ENCODE measurements at places on chromosomes 6 and 20.

DNA sequence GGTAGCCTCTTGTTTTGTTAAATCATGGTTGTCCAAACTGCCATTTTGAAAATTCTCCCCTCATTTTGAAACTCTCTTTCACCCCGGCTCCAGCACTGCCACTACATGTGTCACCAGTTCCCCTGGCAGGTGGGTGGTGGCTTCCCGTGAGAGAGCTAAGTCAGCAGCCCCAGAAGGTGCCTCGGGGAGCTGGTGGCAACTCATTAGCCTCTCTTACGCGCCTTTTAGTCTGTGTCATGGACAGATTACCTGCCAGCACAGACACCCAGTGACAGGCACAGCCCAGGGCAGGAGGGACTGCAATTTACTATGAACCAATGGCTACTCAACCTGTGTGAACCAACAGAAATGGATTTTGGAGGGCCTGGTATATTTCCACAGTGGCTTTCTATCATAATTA lies 147.1 kb upstream of the SASH1 start:
- DNase-seq: no peak

GRCh38 chr6:8914700-8915099 lies 479.4 kb upstream of the SLC35B3 start:
- DNase-seq: no peak

GRCh38 chr6:148451690-148452089 lies 109.1 kb downstream of the SASH1 start:
- DNase-seq: peak; percentile 16

- no peak for DNase-seq
Measured at GRCh38 chr6:1670711-1671462, 61.2 kb downstream of the FOXC1 start.

DNA sequence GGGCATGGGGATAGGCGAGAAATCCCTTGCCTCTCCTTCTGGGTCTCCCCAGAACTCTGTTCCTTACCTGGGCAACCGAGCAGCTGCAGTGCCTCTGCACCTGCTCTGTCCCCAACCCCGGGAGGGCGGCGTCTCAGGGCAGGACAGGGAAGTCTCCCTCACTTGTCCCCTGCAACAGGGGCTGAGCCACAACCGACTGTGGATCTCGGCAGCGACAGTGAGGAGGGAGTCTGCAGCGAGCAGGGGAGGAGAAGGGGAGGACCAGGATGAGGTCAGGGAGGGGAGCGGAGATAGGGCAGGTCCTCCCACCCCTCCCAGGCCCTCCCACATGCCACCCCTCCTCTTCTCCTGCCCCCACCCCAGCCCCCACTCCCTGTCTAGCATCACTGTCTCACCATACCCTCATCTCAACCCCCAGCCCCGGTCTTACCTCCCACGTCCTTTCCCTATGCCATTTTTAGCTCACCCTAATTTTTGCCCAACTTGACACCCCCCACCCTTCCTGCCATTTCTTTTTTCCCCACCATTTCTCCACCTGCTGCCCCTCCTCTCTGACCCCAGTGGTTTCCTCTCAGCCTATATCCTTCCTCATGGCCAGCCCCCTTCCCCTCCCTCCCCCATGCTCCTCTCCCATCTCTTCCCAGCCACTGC lies at the start of gene TNXB:
Gene TNXB, minus strand, starts transcription at position 225 of the 651 bp plus-strand sequence. CDS start 11,140 bp downstream, outside the sequence.
- no peak for DNase-seq

GRCh38 chr20:37816726-37817125 lies 86.2 kb upstream of the VSTM2L start:
- no peak for DNase-seq

GRCh38 chr6:132215805-132216204 lies 185.5 kb downstream of the MOXD1 start:
- DNase-seq: no peak

DNA sequence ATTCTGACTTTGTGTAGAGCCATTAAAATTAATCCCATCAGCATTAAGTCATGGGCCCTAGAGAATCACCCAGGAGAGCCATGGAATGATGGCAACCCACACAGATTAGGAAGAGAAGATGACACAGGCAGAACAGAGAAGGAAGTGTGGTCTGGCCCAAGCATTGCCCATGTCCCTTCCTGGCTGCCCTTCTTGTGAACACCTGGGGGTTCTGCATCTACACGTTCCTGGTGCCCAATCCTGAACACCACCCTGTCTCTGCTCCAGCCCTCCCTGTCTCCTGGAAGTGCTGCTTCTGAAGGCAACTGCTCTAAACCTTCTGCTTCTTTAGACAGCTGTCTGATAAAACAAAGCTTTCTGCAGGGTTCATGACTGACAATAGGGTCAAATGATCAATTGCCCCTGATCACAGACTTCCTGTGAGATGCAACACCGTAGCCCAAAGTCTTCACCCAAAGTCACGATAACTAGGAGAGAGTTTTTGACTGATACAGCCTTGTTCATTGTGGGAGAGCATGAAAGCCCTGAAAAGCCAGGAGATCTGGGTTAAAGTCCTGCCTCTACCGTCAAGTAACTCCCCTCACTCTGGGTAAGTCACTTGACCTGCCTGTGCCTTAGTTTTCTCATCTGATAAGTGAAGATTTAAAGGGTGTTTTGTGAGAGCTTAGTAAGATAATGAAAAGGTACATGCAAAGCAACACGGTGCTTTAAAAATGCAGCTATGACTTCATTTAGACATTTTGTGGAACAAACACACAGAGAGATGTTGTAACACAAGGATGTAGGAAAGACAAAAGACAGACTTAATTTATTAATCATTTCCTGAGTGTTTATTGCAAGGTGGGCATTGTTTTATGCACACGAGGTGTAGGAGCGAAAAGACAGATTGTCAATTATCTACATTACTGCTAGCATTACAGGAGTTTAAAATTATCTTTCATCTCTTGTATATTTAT lies 291.2 kb upstream of the STXBP5 start:
- no peak for DNase-seq

DNA sequence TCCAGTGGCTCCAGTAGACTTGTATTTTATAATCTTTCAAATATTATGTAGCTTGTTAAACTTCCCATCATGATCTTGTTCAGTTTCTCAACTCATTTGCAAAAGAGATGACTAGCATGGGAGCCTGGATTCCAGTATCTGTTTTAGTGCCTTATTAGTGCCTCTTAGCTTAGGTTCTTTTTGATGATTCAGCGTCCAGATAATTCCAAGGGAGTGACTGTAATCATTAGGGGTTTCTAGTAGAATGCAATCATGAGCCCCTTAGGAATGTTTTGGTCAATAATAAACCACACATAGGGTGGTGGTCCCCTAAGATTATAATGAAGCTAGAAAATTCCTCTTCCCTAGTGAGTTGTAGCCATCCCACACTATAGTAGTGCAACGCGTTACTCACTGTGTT lies 7.0 kb downstream of the CD2AP start:
- no peak for DNase-seq

GRCh38 chr6:149461670-149462069 lies 23.1 kb downstream of the ZC3H12D start:
- no peak for DNase-seq

- DNase-seq: no peak
Measured at GRCh38 chr20:47708140-47708807, 77.0 kb downstream of the SULF2 start.

- no peak for DNase-seq
Measured at GRCh38 chr6:33168639-33169038, 23.6 kb downstream of the COL11A2 start.

DNA sequence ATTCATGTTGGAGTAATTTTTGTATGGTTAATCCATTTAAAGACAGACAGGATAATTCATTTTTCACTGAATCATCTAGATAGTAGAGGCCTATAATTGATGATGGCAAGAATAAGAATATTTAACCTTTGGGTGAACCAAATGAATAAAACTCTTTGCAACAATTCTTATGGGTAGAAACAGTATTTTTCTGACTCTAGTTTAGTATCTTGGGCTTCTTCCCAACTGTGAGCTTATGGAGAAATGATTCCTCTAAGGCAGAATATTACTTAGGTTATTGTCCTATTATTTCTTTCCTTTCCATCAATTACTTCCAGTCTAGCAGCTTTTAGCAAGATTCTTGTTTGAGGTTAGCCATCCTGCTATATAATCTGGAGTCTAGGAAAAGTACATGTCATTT lies 734.9 kb upstream of the FLRT3 start:
- no peak for DNase-seq

GRCh38 chr6:98787435-98787834 lies 46.9 kb upstream of the POU3F2 start:
- no peak for DNase-seq

GRCh38 chr6:130132286-130132701 lies 90.5 kb downstream of the SAMD3 start:
- peak; percentile 36 for DNase-seq

- DNase-seq: no peak
Measured at GRCh38 chr6:10425975-10426780, 11.3 kb upstream of the TFAP2A start.

DNA sequence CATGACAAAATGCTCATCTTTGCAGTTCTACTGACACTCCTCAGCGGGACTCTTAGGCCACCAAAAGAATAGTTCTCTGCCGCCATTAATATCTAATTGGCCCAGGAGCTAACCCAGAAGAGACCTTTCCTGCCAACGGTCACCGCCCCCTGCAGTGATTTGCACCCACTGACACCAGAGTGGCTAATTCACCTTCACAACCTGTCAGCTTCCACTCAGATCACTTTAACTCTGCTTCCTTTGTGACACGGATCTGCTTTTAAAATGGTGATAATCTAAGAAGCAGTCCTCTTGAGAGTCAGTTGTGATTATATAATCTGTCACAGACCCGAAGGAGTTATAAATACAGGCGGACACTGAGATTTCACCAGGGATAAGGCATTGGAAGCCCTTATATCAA lies 172.8 kb downstream of the FRK start:
- no peak for DNase-seq

GRCh38 chr6:52834481-52834880 lies 6.1 kb downstream of the GSTA5 start:
- DNase-seq: no peak

- no peak for DNase-seq
Measured at GRCh38 chr6:21692721-21693120, 99.2 kb downstream of the SOX4 start.

- no peak for DNase-seq
Measured at GRCh38 chr6:20334962-20335361, 66.7 kb upstream of the E2F3 start.

GRCh38 chr6:100780648-100781047 lies 100.5 kb downstream of the ASCC3 start:
- no peak for DNase-seq

DNA sequence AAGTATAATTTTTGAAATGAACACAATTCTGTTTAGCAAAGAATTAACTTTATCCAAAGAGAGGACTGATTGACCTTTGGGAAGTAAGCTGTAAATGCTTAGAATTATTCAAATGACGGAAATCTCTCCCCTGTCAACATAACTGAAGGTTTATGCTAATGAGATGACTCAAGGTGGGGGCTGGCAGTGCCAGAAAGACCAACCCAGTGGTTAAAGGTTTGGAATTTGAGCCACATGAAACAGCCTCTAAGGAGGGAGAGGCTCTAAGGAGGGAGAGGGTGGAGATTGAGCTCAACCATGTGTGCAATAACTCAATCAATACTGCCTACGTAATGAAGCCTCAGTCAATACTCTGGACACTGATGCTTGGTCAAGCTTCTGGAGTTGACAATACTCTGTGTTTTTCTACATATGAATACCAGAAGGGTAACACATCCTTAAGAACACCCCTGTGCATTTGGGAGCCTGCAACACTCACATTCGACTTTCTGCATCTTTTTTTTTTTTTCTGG lies 123.4 kb upstream of the TENT5A start:
- no peak for DNase-seq

- DNase-seq: no peak
Measured at GRCh38 chr6:158856261-158856660, 37.1 kb upstream of the EZR start.

GRCh38 chr20:19070026-19070425 lies 142.4 kb upstream of the SLC24A3 start:
- no peak for DNase-seq

- DNase-seq: no peak
Measured at GRCh38 chr20:19406381-19406780, 193.9 kb downstream of the SLC24A3 start.

DNA sequence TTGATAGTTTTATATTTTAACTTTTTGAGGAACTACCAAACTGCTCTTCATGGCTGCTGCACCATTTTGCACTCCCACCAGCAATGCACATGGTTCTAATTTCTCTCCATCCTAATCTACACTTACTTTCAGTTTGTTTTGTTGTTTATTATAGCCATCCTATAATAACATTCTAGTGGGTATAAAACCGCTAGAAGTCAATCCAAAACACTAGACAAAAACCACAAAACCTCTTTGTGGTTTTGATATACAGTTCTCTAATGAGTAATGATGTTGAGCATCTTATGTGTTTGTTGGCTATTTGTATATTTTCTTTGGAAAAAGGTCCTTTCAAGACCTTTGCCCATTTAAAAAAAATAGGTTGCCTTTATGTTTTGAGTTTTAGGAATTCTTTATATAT lies 5.6 kb downstream of the RPP21 start:
- no peak for DNase-seq

DNA sequence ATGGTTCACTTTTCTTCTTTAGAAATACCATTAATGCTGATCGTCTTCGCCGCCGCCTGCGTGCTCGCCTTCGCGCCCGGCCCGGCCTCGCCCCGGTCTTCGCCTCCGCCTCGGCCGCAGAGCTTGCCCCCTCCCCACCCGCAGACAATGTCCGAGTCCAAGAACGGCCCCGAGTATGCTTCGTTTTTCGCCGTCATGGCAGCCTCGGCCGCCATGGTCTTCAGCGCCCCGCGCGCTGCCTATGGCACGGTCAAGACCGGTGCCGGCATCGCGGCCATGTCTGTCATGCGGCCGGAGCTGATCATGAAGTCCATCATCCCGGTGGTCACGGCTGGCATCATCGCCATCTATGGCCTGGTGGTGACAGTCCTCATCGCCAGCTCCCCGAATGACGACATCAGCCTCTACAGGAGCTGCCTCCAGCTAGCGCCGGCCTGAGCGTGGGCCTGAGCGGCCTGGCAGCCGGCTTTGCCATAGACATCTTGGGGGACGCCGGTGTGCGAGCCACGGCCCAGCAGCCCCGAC lies 4.8 kb upstream of the PRPH2 start:
- peak; percentile 28 for DNase-seq

DNA sequence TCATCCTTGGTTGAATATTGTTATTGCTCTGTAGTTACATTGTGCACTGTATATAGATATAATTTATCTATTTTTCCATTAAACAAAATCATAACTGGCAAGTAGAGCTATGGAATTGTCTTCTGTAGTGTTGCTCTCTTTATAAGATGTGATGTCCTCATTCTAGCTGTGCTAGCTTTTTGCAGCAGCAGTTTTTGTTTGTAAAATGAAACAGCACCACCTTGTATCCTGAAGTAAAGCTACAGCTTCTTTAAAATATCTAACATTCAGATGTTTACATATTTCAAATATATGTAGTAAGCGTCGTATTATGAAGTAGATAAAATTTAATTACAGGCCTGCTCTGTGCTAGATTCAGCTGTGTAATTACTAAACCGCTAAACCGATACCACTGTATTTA lies 328.8 kb upstream of the MANEA start:
- no peak for DNase-seq

Data from activated naive CD8-positive, alpha-beta T cell treated with anti-CD3 and anti-CD28 coated beads, Interleukin-2, amount 50 U/mL, for 24 hours (primary cell).